ENCODE measurements at places on chromosomes 11 and 22.
A peak's percentile ranks its signal among the peaks of the same experiment; 100 is the strongest.

DNA sequence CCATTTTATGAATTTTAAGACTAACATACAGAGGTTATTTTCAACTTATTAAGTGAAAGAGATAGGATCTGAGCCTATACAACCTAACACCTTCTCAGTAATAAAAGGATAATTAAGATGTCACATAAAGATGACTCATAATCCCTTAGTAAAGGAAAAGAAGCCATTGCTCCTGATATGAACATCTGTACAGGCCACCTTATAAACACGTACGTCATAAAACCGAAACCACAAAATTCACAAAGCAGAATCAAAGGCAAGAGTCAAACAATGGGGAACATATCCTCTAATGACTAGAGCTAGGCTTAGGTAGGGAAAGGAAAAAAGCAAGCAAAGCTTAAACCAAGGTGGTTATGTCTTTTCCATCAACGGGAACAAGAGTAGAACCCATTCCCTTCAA is 103.5 kb downstream of the KCNA4 start:
- DNase-seq: no peak

DNA sequence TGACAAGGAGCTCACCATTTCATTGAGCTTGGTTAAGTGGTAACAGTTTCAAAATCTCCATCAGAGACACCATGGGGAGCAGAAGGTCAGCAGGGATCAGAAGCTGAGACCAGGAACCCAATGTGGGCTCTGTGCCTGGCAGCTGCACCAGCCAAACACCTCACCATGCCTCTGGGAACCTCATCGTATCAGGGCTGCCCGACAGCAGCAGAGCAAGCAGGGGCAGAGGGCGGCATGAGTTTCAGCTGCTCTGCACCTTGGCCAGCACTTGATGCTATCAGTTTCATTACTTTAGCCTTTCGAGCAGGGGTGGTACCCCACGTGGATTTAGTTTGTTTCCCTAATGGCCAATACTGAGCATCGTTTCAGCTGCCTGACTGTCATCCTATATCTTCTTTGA is 77.8 kb downstream of the DGCR2 start:
- DNase-seq: no peak

- no peak for DNase-seq
Observed at GRCh38 chr22:47929073-47929472, 1166.6 kb downstream of the TBC1D22A start.

- no peak for DNase-seq
Observed at GRCh38 chr11:124533626-124534025, 9.8 kb downstream of the OR8B12 start.

DNA sequence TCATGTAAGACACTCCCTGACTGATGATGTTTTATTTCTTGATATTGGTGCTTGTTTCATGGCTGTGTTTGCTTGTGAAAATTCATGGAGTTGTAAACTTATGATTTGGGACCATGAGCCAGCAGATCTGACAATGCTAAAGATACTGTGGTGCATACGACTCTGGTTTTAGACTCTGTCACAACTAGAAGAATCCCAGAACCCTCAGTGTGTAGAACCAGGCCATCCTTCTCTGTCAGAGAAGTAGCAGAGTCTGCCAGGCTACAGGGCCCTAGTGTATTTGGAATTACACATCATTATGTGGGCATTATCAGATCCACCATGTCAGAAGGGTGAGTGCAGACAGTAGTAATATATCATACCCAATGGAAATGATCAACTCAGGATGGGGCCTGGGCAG is 209.8 kb upstream of the POU2AF2 start:
- DNase-seq: no peak

- peak; percentile 72 for DNase-seq
Observed at GRCh38 chr11:64400102-64400501, 41.1 kb downstream of the RPS6KA4 start.

GRCh38 chr11:126115816-126116331 is 53.2 kb upstream of the CDON start:
- DNase-seq: peak; percentile 94
